Small intestine (tissue), 16 donors: ENCODE measurements at places on chromosomes 1 and 21. TPM values are rescaled to one million over a fixed set of nuclear protein-coding genes. Genes with fewer than 3 reads are reported as not detected.

The SLC41A1 gene
- polyA plus RNA-seq, result 9.4 TPM

The PGD gene
- 158 TPM for polyA plus RNA-seq

The LMX1A gene
- 4.3 TPM for polyA plus RNA-seq

The S100A7 gene
- polyA plus RNA-seq, result not detected

The KCNK2 gene
- 1.9 TPM for polyA plus RNA-seq

The GPR153 gene
- polyA plus RNA-seq, result 22.5 TPM

The SLC6A17 gene
- not detected for polyA plus RNA-seq

The OR2L13 gene
- polyA plus RNA-seq, result not detected

The S100A16 gene
- polyA plus RNA-seq, result 389 TPM

The NUDT17 gene
- 4.4 TPM for polyA plus RNA-seq

The NEGR1 gene
- 0.27 TPM for polyA plus RNA-seq

The LCE3D gene
- 0.24 TPM for polyA plus RNA-seq

The CD53 gene
- 18.9 TPM for polyA plus RNA-seq

The THRAP3 gene
- 93.7 TPM for polyA plus RNA-seq

The CDCA8 gene
- 23.5 TPM for polyA plus RNA-seq

The AGT gene
- 357 TPM for polyA plus RNA-seq

- DNase-seq, result no peak
These were observed 126.5 kb downstream of the SYF2 start for GRCh38 chr1:25105836-25106235.

DNA sequence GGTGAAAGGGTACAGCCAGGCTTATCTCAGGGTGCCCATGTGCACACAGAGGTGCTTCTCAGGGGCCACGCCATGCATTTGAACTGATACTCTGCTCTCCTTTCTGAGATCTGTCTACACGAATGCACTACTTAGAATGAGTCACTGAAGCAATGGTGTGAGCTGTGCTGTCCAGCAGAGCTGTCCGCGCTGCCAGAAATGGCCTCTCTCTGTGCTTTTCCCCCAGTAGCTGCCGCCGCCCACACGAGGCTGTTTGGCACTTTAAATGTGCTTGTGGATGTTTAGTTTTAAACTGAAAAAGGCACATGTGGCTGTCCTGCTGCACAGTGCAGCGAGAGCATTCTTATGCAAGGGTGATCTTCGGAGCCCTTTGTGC is 87.1 kb upstream of the COL6A1 start:
- no peak for DNase-seq

DNA sequence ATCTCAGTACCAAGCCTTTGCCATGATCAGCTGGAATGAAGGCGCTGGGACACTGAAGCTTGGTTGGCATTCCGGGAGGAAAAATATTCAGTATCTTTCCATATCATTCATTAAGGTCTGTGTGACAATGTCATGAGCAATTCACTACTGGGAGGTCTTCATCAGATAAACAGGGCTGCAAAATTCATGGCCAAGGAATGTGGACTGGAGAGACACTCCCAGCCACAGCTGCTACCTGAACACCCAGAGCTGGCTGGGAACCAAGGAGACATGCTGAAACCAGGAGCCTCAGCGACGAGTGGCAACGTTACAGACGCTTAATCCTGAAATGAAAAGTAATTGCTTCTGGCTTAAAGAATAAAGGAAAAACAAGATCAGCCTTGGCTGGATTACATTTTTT is 30.6 kb upstream of the DDAH1 start:
- peak; percentile 69 for DNase-seq

GRCh38 chr1:25073640-25074270 is 143.7 kb upstream of the RUNX3 start:
- DNase-seq, result no peak

GRCh38 chr1:32939655-32940371 is 24.8 kb downstream of the RNF19B start:
- peak; percentile 58 for DNase-seq

DNA sequence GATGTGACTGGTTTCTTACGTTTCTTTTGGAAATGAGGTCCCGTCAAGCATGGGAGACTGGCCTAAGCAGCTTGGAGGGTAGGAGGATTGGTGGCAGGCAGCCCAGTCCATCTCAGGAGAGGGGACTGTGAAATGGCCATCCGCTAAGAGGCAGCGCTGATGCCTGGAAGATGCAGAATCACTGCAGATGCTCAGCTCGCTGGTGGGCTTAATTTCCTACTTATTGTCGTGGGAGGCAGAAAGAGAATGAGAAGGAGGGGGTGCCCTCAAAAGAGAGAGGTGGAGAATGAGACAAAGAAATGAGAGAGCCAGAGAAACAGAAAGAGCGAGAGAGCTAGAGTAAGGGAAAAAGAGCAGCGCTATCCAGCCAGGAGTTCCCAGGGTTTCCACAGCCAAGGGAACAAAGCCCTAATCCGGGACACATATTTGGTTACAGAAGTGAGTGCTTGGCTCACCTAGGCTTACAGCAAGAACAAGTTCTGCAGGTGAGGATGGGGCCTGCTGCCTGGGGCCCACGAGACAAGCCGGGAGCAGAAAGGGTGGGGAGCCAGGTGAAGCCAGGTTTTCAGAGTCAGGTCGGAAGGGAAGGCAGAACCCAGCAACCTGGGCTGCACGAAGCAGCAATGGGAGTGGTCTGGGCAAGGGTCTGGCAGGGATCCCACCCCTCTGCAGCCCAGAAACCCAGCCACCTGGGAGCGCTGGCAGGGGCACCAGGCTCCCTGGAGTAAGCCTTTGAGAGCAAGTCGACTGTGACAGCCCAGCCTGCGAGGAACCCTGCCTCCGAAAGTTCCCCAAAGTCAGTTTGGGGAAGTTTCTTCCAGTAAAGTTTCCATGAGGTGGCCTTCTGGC is 5.8 kb downstream of the ECE1 start:
- DNase-seq, result no peak

DNA sequence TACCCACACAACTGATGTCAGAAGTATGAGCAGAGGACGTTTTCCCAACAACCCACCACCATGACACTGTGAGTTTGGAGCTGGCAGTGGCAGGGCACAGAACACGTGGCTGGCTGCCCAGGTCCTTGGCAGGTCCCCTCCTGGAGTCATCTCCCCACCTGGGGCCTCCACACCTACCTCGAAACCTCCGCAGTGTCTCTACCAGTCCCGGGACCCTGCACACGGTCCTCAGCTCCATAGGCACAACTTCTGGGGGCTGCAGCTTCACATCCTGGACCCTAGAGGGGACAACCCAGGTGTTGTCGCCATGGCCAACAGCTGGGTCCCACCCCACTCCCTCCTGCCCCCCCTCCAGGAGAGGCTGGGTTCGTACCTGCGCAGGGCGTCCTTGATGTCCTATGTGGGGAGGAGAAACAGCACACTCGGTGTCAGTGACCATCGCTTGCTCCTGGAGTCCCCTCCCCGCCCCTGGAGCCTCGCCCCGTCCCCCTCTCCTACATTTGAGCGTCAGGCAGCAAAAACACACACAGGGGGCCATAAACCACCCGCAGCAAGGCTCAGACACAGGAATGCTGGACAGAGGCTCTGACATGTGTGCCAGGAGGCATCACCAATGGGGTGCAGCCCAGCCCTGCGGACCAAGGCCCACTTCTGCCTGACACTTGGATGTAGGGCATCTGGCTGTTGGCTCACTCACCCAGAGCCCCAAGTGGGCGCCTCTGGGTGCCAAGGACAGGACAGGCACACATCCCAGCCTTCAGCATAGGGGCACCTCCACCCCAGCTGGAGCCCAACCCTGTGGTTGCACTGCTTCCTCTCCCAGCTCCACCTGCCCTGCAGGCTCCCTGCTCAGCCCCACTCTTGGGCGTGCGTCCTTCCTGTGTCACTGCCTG is 9.6 kb downstream of the TRIM11 start:
- no peak for DNase-seq

- no peak for DNase-seq
These were observed at the start of gene TRIM46 for GRCh38 chr1:155173478-155174323. Gene TRIM46, plus strand, starts transcription at chr1:155173849. Its CDS starts 118 bp downstream, at chr1:155173967.

GRCh38 chr1:88036345-88037014 is 647.6 kb upstream of the PKN2 start:
- no peak for DNase-seq

DNA sequence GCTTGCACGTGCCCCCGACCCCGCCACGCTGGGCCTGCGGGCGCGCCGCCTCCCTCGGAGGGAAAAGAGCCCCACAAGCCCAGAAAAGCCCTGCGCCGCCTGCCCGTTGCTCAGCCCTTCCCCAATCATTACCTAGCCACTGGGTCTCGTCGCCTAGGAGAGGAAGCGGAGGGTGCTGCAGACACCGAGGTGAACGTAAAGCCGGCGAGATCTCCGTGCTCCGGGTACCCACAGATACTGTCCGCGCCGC is at the start of gene ENO1:
Gene ENO1, minus strand, starts transcription at position 239 of the 250 bp plus-strand sequence. CDS start 3,778 bp downstream, outside the sequence.
- DNase-seq, result no peak

DNA sequence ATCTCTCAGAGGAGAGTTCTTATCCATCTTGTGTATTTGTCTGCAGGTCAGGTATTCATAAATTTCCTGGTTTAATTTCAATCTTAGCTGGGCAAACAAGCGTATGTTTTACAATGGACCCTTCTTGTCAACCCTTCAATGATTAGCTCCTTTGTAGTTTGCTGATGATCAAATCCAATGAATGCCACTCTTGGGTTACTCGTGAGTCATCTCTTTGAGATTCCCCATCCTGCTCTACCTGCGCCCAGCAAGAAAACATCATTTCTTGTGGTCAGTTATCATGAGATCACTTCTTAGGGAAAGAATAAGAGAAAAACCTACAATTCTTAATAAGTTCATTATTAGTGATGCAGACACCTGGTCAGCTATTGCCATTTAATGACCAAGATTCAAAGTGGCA is 572.3 kb upstream of the PKN2 start:
- no peak for DNase-seq

- no peak for DNase-seq
These were observed 726.5 kb downstream of the PTPRU start for GRCh38 chr1:29962831-29963247.

GRCh38 chr1:115356356-115356755 is 18.3 kb upstream of the NGF start:
- DNase-seq, result no peak

- no peak for DNase-seq
These were observed 10.8 kb downstream of the RAB7B start for GRCh38 chr1:205992218-205992882.

- DNase-seq, result no peak
These were observed 85.0 kb downstream of the TPR start for GRCh38 chr1:186289943-186290545.

DNA sequence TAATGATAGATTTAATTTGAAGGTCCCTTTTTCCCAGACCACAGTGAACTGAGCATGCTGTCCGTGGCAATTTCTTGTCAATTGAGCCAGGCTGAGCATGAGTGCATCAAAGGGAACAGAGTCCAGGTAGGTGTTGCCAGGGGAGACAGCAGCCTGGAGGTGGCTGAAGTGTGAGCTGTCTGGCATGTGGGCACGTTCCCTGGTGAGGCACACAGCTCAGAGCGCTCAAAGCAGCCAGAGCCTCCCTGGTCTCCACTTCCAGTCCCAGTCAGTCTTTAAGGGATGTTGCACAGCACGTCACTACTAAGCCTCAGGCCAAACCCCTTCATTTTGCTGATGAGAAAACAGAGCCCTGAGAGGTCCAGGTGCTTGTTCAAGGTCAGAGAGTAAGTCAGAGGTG is 251.4 kb downstream of the MATN1 start:
- no peak for DNase-seq

- peak; percentile 94 for DNase-seq
These were observed 353.3 kb downstream of the SIPA1L2 start for GRCh38 chr1:232276651-232277050.

DNA sequence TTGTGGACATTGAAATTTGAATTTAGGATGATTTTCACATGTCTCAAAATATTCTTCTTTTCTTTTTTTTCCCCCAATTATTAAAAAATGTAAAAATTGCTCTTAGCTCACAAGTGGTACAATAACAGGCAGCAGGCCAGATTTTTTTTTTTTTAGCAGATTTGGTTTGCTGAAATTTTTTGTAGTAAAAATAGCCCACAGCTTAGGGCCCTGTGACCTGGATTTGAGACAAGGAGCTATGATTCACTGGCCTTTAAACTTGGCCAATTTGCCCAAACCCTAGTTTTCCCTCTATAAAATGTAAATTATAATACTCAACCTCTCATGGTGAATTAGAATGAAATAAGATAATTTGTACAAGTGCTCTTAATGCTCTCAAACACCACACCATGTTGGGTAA is 253.8 kb downstream of the DYRK1A start:
- no peak for DNase-seq

GRCh38 chr1:174135211-174135610 is 24.1 kb upstream of the RABGAP1L start:
- no peak for DNase-seq

GRCh38 chr21:31318971-31319370 is 25.1 kb downstream of the TIAM1 start:
- no peak for DNase-seq

- no peak for DNase-seq
These were observed 21.0 kb upstream of the FUCA1 start for GRCh38 chr1:23889074-23889473.
